Hepatocyte (in vitro differentiated cells): ENCODE measurements at places on chromosomes 7 and 10. TPM values are rescaled to one million over a fixed set of nuclear protein-coding genes. Genes with fewer than 3 reads are reported as not detected.

DNA sequence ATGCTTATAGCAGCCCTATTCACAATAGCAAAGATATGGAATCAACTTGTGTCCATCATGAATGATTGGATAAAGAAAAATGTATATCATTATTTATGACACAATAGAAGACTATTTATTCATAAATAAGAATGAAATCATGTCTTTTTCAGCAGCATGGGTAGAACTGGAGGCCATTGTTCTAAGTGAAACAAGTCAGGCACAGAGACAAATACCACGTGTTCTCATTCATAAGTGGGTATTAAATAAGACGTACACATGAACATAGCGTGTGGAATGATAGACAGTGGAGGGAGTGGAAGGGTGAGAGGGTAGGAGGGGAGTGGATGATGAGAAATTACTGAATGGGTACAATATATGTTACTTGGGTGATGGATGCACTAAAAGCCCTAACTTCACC, 762.4 kb downstream of the REEP3 start:
- no peaks in the 10 kb centered on the region for H3K27me3 ChIP-seq
- no peak overlapping the region for H3K4me3 ChIP-seq
- no peak overlapping the region for H3K27ac ChIP-seq
- H3K36me3 ChIP-seq, result no peaks in the 10 kb centered on the region
- no peaks in the 10 kb centered on the region for H3K4me1 ChIP-seq

GRCh38 chr10:103732339-103733044, 122.9 kb downstream of the SH3PXD2A start:
- no peak overlapping the region for H3K27ac ChIP-seq
- no peaks in the 10 kb centered on the region for H3K36me3 ChIP-seq
- no peak for DNase-seq
- no peaks in the 10 kb centered on the region for H3K27me3 ChIP-seq
- H3K4me3 ChIP-seq, result no peak overlapping the region
- H3K4me1 ChIP-seq, result no peaks in the 10 kb centered on the region

- H3K36me3 ChIP-seq, result no peaks in the 10 kb centered on the region
- H3K4me3 ChIP-seq, result no peak overlapping the region
- H3K27me3 ChIP-seq, result no peaks in the 10 kb centered on the region
- H3K27ac ChIP-seq, result peak overlapping the region; percentile 3
Observed at GRCh38 chr7:81669476-81670105, 100.3 kb downstream of the HGF start.

DNA sequence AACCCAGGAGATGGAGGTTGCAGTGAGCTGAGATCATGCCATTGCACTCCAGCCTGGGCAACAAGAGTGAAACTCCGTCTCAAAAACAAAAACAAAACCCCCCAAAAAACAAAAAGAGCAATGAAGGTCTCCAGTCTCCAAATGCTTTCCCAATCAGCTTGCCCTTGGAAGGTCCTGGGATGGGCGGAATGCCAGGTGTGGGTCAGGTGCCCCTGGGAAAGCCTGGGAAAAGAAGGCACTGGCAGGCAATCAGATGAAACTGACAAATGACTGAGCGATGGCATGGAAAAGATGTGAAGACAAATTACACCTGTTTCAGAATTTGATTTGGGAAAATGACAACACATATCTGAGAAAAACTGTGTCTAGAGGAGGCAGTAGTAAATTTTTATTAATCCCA, 210.4 kb upstream of the IMMP2L start:
- no peak overlapping the region for H3K27ac ChIP-seq
- no peaks in the 10 kb centered on the region for H3K36me3 ChIP-seq
- no peaks in the 10 kb centered on the region for H3K4me1 ChIP-seq
- H3K4me3 ChIP-seq, result no peak overlapping the region
- H3K27me3 ChIP-seq, result no peaks in the 10 kb centered on the region

GRCh38 chr10:335151-335800, 200.0 kb downstream of the ZMYND11 start:
- H3K27me3 ChIP-seq, result no peaks in the 10 kb centered on the region
- H3K27ac ChIP-seq, result no peak overlapping the region
- H3K4me3 ChIP-seq, result no peak overlapping the region
- H3K36me3 ChIP-seq, result no peaks in the 10 kb centered on the region
- DNase-seq, result no peak

The SRRM3 gene
- 2.3 and 3.1 TPM in 2 replicates for polyA plus RNA-seq

The TAS2R16 gene
- not detected in 2 replicates for polyA plus RNA-seq
